ENCODE measurements at places on chromosomes 16 and 17. TPM values are rescaled to one million over a fixed set of nuclear protein-coding genes. Genes with fewer than 3 reads are reported as not detected.

The TPSG1 gene
- 22.9 TPM for total RNA-seq

GRCh38 chr17:13594310-13594709 is 7.4 kb downstream of the HS3ST3A1 start:
- no peak for DNase-seq

The ICAM2 gene
- total RNA-seq = not detected

The TLCD1 gene
- total RNA-seq = 2.6 TPM

GRCh38 chr17:13626703-13627102 is 25.0 kb upstream of the HS3ST3A1 start:
- no peak for DNase-seq

- no peak for DNase-seq
Measured at GRCh38 chr17:65457183-65457582, 104.3 kb downstream of the AXIN2 start.

Measured in stomach (tissue), 19 donors.